ENCODE measurements at places on chromosomes 2 and 18.
A peak's percentile ranks its signal among the peaks of the same experiment; 100 is the strongest.

GRCh38 chr2:112339986-112340385 is 64.6 kb downstream of the ZC3H6 start:
- DNase-seq = no peak
- no peaks in the 10 kb centered on the region for H3K36me3 ChIP-seq
- H3K4me3 ChIP-seq = no peak overlapping the region
- peaks cover 2% of the 10 kb centered on the region for H3K4me1 ChIP-seq
- H3K27ac ChIP-seq = no peak overlapping the region
- H3K27me3 ChIP-seq = no peaks in the 10 kb centered on the region

DNA sequence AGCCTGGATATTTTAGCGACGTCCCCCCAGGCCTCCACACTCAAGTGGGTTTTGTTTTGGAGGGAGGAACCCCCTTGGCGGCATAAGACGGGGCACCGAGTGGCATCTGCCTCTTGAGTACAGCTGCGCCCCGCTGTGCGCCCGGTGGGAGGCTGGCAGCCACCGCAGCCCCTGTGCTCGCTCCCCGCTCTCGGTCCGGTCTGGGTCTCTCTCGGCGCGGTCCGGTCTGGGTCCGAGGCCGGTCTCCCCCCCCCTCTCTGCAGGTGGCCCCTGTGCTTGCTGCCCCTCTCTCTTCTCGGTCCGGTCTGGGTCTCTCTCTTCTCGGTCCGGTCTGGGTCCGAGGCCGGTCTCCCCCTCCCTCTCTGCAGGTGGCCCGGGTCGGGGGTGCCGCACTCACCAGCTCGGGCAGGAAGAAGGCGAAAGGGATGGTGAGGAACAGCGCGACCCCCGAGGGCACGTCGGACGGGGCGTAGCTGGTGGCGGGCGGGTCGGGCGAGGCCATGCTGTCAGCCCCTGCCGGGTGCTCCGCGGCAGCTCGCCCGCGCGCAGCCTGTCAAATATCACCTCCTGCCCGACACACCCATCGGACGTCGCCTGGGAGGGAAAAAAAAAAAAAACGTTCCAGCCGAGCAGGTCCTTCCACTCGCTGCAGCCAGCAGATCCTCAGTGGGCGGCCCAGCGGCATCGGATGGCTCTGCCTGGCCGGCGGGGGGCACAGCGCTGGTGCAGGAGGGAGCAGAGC is at the start of gene MALL:
TSS of gene MALL (minus strand) at position 532 of the 742 bp plus-strand sequence. CDS start at position 502, 30 bp downstream.
- no peak within 1 kb of the TSS for H3K27ac ChIP-seq
- peaks cover 4% of the 10 kb centered on the region for H3K4me1 ChIP-seq
- DNase-seq = peak; percentile 51
- H3K36me3 ChIP-seq = no peaks in the 10 kb centered on the region
- no peak within 1 kb of the TSS for H3K4me3 ChIP-seq

- no peak overlapping the region for H3K4me3 ChIP-seq
- no peak overlapping the region for H3K27ac ChIP-seq
- no peaks in the 10 kb centered on the region for H3K4me1 ChIP-seq
- H3K27me3 ChIP-seq = no peaks in the 10 kb centered on the region
- no peaks in the 10 kb centered on the region for H3K36me3 ChIP-seq
- no peak for DNase-seq
Measured at GRCh38 chr18:808086-808485, 4.0 kb downstream of the YES1 start.

DNA sequence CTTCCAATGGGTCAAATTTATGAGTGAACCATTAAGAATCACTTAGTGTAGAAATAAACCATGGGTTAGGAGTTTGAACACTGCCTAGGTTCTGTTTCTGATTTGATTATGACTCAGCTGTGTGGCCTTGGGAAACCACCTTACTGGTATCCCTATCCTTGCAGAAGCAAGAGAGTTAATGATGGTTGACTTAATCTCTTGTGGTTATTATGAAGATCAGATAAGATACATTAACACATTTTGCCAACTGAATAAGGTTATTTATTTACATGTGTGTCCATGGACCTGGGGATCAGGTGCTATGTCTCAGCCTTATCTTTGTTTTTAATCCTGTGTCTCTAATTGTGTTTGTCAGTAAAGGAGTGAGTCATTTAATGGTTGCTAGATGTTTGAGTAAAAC is 5.4 kb upstream of the KCNJ13 start:
- H3K4me1 ChIP-seq = no peaks in the 10 kb centered on the region
- no peaks in the 10 kb centered on the region for H3K27me3 ChIP-seq
- no peak overlapping the region for H3K27ac ChIP-seq
- H3K4me3 ChIP-seq = no peak overlapping the region

- H3K36me3 ChIP-seq = peaks cover 4% of the 10 kb centered on the region
- no peak for DNase-seq
- no peak overlapping the region for H3K27ac ChIP-seq
- H3K4me3 ChIP-seq = no peak overlapping the region
- H3K27me3 ChIP-seq = no peaks in the 10 kb centered on the region
Measured at GRCh38 chr2:240737958-240738357, 46.3 kb downstream of the AQP12A start.

GRCh38 chr2:170277951-170278350 is 100.0 kb downstream of the MYO3B start:
- no peak overlapping the region for H3K27ac ChIP-seq
- no peaks in the 10 kb centered on the region for H3K4me1 ChIP-seq
- no peak for DNase-seq
- H3K4me3 ChIP-seq = no peak overlapping the region

DNA sequence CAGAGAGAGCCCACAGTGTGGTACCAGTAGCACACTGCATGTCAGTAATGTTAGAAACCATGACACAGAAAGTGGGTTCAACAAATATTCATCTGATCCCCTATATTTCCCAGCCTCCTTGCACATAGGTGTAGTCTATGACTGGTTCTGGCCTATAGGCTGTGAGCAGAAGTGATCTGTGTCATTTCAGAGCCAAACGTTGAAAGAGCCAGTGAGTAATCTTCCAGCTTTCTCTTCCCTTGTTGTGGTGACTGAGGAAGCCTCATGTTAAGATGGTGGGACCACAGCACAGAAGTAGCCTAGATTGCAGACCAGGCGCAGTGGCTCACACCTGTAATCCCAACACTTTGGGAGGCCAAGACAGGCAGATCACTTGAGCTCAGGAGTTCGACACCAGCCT is 4.1 kb downstream of the TMEM237 start:
- H3K27ac ChIP-seq = no peak overlapping the region
- DNase-seq = no peak
- H3K27me3 ChIP-seq = no peaks in the 10 kb centered on the region
- H3K4me3 ChIP-seq = no peak overlapping the region

DNA sequence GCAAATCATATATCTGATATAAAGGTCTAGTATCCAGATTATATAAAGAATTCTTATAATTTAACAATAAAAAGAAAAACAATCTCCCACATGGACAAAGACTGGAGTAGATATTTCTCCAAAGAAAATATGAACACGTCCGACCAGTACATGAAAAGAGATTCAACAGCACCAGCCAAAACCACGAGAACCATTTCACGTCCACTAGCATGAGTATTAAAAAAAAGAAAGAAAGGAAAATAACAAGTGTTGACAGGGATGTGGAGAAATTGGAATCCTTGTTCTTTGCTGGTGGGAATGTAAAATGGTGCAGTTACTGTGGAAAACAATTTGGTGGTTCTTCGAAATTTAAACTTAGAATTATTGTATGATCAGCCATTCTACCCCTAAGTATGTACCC is 432.7 kb upstream of the TRIB2 start:
- no peaks in the 10 kb centered on the region for H3K4me1 ChIP-seq
- DNase-seq = no peak
- no peak overlapping the region for H3K4me3 ChIP-seq
- no peak overlapping the region for H3K27ac ChIP-seq

DNA sequence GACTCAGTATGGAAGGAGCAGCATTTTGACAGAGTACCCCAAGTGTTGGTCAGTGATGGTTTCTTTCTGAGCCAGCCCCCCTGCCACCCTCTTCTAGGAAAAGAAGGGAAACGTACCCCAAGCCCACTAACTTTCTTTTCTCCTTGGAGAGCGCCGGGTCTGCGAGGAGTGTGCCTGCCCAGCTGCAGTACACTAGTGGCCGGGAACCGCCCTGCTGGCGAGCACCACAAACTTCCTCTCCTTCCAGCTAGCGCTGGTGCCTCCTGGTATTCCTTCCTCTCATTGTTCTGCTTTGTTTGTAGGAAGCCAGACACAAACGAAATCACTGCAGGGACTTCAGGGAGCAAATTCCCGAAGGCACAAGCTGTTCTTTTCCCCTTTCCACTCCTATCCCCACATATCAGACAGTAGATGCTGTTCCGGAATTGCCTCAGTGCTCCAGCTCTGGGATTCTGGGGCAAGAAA is 1.8 kb downstream of the CCDC85A start:
- peak overlapping the region; percentile 3 for H3K4me3 ChIP-seq
- H3K36me3 ChIP-seq = no peaks in the 10 kb centered on the region
- H3K4me1 ChIP-seq = peaks cover 2% of the 10 kb centered on the region
- H3K27me3 ChIP-seq = peaks cover 24% of the 10 kb centered on the region
- peak; percentile 70 for DNase-seq

- no peaks in the 10 kb centered on the region for H3K27me3 ChIP-seq
- no peak overlapping the region for H3K4me3 ChIP-seq
- peaks cover 4% of the 10 kb centered on the region for H3K36me3 ChIP-seq
- DNase-seq = no peak
- H3K27ac ChIP-seq = no peak overlapping the region
Measured at GRCh38 chr2:1651121-1652033, 92.9 kb downstream of the PXDN start.

- no peaks in the 10 kb centered on the region for H3K4me1 ChIP-seq
- H3K36me3 ChIP-seq = peaks cover 1% of the 10 kb centered on the region
- H3K4me3 ChIP-seq = no peak overlapping the region
- no peak overlapping the region for H3K27ac ChIP-seq
- no peaks in the 10 kb centered on the region for H3K27me3 ChIP-seq
Measured at GRCh38 chr2:112077814-112078213, 22.7 kb downstream of the TMEM87B start.

GRCh38 chr2:197281421-197281820 is 29.2 kb downstream of the ANKRD44 start:
- no peak overlapping the region for H3K27ac ChIP-seq
- no peaks in the 10 kb centered on the region for H3K36me3 ChIP-seq
- no peaks in the 10 kb centered on the region for H3K27me3 ChIP-seq
- no peak overlapping the region for H3K4me3 ChIP-seq
- no peak for DNase-seq

GRCh38 chr2:200593905-200594304 is 8.1 kb downstream of the AOX1 start:
- H3K27me3 ChIP-seq = no peaks in the 10 kb centered on the region
- no peaks in the 10 kb centered on the region for H3K36me3 ChIP-seq
- DNase-seq = no peak
- H3K27ac ChIP-seq = no peak overlapping the region
- no peaks in the 10 kb centered on the region for H3K4me1 ChIP-seq

DNA sequence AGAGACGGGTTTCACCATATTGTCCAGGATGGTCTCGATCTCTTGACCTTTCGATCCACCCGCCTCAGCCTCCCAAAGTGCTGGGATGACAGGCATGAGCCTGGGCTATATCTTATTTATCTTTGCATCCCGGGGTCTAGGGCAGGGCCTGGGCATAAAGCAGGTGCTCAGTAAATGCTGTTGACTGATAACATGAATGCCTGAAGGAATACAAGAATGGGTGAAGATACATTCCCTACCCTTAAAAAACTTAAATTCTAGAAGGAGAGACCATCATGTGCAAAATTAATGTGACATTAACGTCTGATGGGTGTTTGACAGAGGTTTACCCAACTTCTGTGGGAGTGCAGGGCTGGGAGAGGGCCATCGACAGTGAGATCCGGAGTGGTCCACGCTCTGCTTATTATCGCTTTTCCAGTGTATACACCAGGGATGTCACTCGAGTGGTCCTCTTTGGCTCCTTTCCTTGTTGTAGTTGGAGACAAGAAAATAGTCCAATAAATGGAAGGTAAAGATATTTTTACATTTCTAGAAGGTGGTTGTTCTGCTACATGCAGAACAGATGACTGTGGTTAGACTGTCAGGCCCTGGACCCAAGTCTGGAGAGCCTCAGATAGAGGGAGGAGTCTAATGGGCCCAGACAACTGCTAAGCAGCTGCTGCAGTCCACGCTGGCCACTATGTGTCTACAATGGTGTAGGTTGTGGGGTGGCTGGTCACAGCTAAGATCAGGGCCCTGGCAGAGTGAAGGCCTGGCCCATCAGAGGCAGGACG is 131.7 kb downstream of the MYCN start:
- no peak overlapping the region for H3K27ac ChIP-seq
- DNase-seq = no peak
- no peaks in the 10 kb centered on the region for H3K36me3 ChIP-seq
- H3K27me3 ChIP-seq = no peaks in the 10 kb centered on the region

GRCh38 chr2:233430651-233431050 is 76.4 kb downstream of the DGKD start:
- H3K4me1 ChIP-seq = no peaks in the 10 kb centered on the region
- H3K27ac ChIP-seq = no peak overlapping the region
- no peaks in the 10 kb centered on the region for H3K36me3 ChIP-seq
- no peaks in the 10 kb centered on the region for H3K27me3 ChIP-seq
- DNase-seq = no peak

GRCh38 chr2:153870308-153870707 is 1.4 kb upstream of the GALNT13 start:
- peaks cover 3% of the 10 kb centered on the region for H3K27me3 ChIP-seq
- H3K4me3 ChIP-seq = no peak overlapping the region
- peak; percentile 24 for DNase-seq
- H3K36me3 ChIP-seq = no peaks in the 10 kb centered on the region
- H3K4me1 ChIP-seq = no peaks in the 10 kb centered on the region

GRCh38 chr2:240733803-240734495 is 42.3 kb downstream of the AQP12A start:
- H3K4me3 ChIP-seq = no peak overlapping the region
- H3K36me3 ChIP-seq = peaks cover under 1% of the 10 kb centered on the region
- DNase-seq = peak; percentile 16
- H3K27me3 ChIP-seq = no peaks in the 10 kb centered on the region
- no peaks in the 10 kb centered on the region for H3K4me1 ChIP-seq
- no peak overlapping the region for H3K27ac ChIP-seq

- no peaks in the 10 kb centered on the region for H3K27me3 ChIP-seq
- peaks cover 4% of the 10 kb centered on the region for H3K4me1 ChIP-seq
- H3K27ac ChIP-seq = no peak overlapping the region
- peak; percentile 27 for DNase-seq
- H3K36me3 ChIP-seq = no peaks in the 10 kb centered on the region
- H3K4me3 ChIP-seq = no peak overlapping the region
Measured at GRCh38 chr18:46437061-46437460, 220.0 kb downstream of the LOXHD1 start.

GRCh38 chr2:205883965-205884364 is 201.7 kb downstream of the NRP2 start:
- no peaks in the 10 kb centered on the region for H3K4me1 ChIP-seq
- no peak overlapping the region for H3K27ac ChIP-seq
- no peak for DNase-seq
- no peaks in the 10 kb centered on the region for H3K27me3 ChIP-seq

DNA sequence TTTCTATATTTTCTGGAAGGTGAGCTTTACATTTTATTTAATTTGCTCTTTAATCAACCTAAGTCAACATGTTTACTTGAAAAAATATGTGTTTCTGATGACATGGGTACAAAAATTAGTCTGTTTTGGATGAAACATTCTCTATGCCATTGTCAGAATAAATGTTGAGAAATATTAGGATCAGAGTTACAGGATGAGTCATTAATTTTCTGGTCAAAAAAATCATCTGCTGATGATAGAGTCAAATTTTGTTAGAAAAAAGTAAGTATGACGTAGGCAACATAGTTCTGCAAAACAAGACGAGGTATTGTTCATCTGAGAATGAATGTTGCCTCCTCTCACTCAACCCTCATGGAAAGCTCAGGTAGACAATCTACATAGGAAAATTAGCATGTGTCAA is 107.6 kb upstream of the CAVIN2 start:
- H3K4me1 ChIP-seq = no peaks in the 10 kb centered on the region
- no peaks in the 10 kb centered on the region for H3K27me3 ChIP-seq
- no peak for DNase-seq
- H3K27ac ChIP-seq = no peak overlapping the region
- no peaks in the 10 kb centered on the region for H3K36me3 ChIP-seq
- H3K4me3 ChIP-seq = no peak overlapping the region

Measured in mesendoderm (in vitro differentiated cells).